ENCODE measurements at places on chromosomes 2 and 18.

DNA sequence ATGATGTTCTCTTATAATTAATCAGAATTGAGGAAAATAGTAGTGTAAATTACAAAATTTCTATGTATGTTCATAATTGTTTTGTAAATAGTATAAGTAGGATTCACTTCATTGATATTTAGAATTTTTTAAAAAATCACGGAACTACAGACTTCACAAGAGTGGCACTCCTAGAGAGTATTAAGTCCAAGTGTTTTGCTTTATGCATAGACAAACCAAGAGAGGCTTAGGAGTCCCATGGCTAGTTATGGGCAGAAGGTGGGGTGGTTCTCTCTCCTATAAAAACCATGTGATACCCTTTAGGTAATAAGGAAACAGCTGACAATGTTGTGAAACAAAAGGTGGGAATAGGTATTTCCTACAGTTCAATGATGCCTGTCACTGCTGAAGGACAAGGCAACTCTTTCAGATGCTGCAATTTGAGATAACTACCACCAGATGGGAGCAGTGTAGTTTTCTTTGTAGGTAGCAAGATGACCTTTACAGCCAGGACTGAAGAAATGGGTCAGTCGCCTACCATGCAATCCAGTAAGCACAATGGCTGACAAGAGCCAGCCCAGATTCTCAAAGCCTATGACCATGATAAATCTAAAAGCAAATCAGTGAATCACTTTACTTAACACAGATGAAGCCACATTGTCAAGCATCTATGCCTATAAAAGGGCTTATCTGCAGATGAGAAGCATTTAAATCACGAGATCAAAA lies 83.9 kb downstream of the AAK1 start:
- DNase-seq, result peak; percentile 67

GRCh38 chr2:220006152-220006621 lies 378.8 kb downstream of the SLC4A3 start:
- no peak for DNase-seq

- no peak for DNase-seq
Observed at GRCh38 chr2:187150670-187151069, 297.4 kb downstream of the CALCRL start.

DNA sequence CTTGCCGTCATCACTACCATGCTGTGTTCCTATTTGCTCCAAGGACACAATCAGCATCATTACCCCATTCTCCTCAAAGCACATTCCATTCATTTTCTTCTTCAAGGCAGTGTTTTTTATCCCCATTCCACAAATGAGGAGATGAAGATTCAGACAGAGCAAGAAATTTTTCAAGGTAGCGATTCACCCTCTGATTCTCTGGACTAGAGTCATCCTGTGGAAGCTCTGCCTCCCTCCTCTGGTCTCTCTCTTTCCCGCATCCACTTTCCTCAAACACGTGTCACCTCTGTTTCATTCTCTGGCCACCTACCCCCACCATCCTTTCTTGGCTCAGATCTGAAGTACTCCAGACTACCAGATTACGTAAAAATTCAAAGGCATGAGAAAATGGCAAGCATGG lies 297.9 kb downstream of the SOX11 start:
- DNase-seq, result no peak

- no peak for DNase-seq
Observed at GRCh38 chr2:103738108-103738507, 976.3 kb downstream of the TMEM182 start.

GRCh38 chr2:222733846-222734702 lies 62.6 kb downstream of the MOGAT1 start:
- no peak for DNase-seq

GRCh38 chr2:219477815-219478214 lies 20.9 kb upstream of the GMPPA start:
- DNase-seq, result no peak

- no peak for DNase-seq
Observed at GRCh38 chr2:2083113-2083758, 247.8 kb downstream of the MYT1L start.

GRCh38 chr2:15160201-15160991 lies 400.7 kb downstream of the NBAS start:
- no peak for DNase-seq

DNA sequence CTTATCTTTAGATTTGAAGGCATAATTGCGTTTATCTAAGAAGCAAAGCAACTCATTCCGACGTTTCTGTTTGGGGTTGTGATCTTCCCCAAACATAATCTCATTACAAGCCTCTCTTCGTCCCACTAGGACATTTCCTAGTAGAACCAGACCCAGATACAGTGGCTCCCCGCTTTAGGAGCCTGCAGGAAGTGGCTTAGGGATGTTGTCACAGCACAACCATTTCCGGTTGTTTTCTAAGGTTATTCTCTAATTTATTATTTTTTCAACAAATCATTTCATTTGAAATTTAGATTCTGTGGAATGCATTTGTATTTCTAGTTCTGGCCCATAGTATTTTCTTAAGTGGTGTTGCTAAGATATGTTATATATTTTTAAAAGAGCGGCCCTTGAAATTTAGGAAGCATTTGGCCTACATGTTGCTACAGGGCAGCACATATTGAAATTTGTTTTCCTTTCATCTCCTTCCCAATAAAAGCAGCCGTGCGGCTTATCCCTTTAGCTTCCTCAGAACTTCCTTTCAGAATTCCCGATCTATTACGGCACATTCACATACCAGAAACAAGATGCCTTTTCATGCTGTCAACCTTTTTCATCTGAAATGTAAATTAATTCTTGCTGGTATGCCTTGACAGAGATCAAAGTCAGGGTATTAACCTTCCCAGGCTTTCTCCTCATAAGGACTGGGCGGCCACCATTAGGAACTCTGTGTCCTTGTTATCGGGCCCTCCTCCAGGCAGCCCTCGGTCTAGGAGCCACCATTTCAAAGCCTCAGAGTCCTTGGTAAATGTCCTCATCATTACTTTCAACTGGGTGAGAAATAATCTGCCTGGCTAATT lies 210.9 kb upstream of the SP5 start:
- DNase-seq, result no peak

DNA sequence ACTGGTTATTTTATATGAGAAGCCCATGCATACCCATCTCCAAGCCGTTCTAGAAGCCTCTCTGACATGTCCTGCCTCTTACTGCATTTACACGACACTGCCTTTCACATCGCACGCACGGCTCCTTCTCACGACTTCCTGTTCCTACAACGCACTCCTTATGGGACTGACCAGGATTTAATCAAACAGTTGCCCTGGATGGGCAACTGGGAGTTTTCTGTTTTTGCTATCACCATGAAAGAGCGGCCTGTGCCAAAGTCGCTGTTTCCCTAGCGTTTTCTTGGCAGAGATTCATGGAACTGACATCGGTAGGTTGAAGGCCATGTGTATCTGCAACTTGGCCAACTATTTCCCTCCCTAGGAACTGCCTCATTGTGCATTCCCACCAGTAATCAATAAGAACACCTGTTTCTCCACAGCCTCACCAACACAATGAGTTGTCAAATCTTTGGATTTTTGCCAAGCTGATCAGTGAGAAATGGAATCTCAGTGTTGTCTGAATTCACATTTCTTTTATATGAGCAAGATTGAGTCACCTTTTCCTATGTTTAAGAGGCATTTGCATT lies 97.2 kb upstream of the OTOS start:
- DNase-seq, result no peak

GRCh38 chr2:40797120-40797519 lies 345.2 kb upstream of the SLC8A1 start:
- no peak for DNase-seq

DNA sequence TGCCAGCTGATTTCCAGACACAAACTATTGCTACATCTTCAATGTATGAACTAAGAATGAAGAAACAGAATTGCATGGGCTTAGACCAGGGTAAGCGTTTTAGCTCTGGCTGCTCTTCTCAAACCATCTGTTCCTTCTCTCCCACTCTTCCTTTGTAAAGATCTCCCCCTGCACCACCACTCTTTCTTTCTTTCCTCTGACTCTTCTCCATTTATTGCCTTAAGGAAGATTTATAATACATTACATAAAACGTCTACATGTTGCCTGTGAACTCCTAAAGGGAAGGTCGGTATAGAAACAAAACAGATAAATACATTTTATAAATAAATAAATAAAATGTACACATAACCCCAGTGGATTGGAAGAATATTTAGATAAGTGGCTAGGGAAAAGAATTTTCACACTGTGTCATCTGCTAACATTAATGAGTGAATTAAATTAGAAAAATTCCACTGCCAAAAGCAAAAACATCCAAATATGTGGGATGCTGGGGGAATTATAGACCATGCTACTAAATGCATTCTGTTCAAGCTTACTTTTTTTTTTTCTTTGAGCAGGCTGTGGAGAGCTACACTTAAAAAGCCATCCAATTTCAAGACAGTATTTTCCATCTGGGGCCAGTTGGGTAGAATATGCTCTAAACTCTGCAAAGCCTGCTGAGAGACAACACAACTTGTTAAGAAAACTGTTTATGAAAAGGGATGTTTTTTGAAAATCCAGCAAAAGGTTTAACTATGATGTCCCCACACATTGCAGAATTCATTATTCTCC lies 41.5 kb downstream of the NCKAP5 start:
- DNase-seq, result no peak

DNA sequence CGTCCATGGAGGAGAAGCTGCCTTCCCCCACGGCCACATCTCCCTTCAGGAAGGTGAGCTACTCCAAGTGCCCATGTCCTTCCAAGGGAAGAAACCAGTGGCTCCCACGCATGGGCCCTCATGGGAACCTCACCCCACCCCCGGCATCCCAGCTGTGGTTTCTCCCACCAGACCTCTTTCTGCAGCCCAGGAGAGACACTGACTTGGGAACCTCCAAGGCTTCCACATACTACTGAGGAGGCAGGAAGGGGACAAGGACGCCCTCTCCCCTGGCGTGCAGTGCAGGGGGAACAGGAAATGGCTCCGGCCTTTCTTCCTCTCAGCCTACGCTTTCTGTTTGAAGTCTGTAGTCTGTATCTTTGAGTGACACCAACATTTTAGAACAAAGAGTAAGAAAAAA lies 104.5 kb upstream of the EPC2 start:
- DNase-seq, result no peak

- no peak for DNase-seq
Observed at GRCh38 chr2:136116151-136116812, 1.7 kb downstream of the CXCR4 start.
